ENCODE measurements at places on chromosomes 1 and 21. TPM values are rescaled to one million over a fixed set of nuclear protein-coding genes. Genes with fewer than 3 reads are reported as not detected.
A peak's percentile ranks its signal among the peaks of the same experiment; 100 is the strongest.

Gene MRPS14
- 34.6 TPM for total RNA-seq

Gene OR14K1
- not detected for total RNA-seq

Gene OR6N1
- not detected for total RNA-seq

Gene CRYBG2
- 2.6 TPM for total RNA-seq

Gene CCDC190
- total RNA-seq, result not detected

Gene PCBP3
- 4.8 TPM for total RNA-seq

Gene CNR2
- total RNA-seq, result 0.04 TPM

Gene AKR7A2
- 45.8 TPM for total RNA-seq

Gene SPATA21
- total RNA-seq, result not detected

Gene VANGL2
- not detected for total RNA-seq

Gene SELL
- total RNA-seq, result 568 TPM

Gene PLEKHN1
- total RNA-seq, result 3.2 TPM

Gene PLA2G2F
- total RNA-seq, result not detected

Gene CEP104
- 43.8 TPM for total RNA-seq

Gene FNDC5
- total RNA-seq, result not detected

Gene REN
- not detected for total RNA-seq

Gene SYTL1
- 106 TPM for total RNA-seq

- DNase-seq, result no peak
Observed at GRCh38 chr1:158101927-158102326, 78.8 kb upstream of the CD1D start.

DNA sequence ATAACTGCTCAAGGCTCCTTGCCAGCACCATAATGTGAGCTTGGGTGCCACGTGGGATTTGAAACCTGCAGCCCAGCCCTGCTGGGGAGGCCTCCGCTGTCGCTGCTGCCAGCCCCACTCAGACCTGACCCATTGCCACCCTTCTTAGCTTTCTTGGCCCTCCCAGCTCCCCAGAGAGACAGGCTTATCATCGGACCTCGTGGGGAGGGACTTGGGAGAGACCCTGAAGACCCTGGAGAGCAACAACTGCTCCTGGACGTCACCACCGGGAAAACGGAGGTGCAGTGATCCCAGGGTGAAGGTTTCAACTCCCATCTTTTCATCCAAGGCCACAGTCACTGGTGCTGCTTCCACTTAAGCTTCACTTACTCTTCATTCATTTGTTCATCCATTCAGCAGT, 596.1 kb downstream of the PTPRU start:
- no peak for DNase-seq

GRCh38 chr1:233730380-233730779, 116.5 kb downstream of the KCNK1 start:
- DNase-seq, result no peak

DNA sequence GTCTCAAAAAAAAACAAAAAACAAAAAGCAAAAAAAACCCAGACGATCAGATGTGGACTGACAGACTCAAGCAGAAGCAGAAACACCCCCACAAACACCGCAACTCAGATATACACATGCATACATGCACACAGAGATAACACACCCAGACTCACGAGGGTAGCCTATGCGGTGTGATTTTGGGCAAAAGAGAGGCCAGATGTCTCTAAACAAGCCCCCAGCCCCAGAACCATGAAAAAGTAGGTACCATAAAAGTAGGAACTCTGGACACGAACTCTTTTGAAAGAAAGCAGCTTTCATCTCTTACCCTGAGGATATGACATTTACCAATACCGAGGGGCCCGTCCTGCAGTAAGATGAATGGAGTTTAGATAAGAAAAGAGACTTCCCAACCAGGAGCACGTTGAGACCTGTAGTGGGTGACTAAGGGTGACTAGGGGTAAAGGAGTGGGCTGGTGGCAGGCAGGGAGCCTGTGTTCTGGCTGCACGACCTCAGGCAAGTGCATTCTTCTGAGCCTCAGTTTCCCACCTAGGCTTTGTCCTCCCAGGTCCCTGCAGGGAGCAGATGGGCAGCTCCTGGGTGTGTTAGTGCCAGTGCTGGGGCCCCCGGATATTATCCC, 1.5 kb upstream of the TINAGL1 start:
- DNase-seq, result peak; percentile 5

DNA sequence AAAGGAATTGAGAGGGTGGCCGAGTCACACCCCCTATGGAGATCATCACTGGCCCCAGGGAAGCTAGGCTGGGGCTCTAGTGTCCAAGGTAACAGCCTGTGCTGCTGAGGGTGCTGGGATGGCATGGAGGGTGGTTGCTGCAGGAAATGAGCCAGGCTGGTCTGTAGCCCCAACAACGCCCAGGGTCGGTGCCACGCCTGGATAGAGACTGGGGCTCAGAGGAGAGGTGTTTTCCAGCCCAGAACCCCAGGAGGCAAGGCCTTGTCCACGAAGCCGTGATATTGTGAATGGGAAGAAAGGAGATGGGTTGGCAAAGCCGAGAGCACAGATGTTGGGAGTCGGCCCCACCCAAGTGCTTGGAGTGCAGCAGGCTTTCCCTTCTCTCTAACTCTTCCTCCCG, 68.9 kb upstream of the ACTRT2 start:
- DNase-seq, result no peak

- peak; percentile 12 for DNase-seq
Observed at GRCh38 chr1:25996966-25997827, 666 bp downstream of the PAFAH2 start.

DNA sequence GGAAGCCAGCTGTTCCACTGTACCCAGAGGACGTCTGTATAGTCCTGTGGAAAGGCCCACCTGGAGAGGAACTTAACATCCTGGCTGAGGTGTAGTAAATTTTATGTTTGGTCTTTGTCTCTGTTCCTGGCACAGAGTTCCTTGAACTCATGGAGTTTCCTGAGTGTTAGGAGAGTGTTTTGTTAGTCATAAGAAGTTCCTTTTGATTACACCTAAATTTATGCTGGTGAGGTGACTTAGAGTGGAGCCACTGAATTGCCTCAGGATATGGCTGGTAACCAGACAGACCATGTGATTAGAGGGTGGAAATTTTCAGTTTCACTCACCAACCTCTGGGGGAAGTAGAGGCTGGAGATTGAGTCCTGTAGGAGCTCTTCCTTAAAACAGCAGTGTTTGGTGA, 57.9 kb downstream of the RASAL2 start:
- no peak for DNase-seq

GRCh38 chr1:14739082-14739832, 140.8 kb downstream of the KAZN start:
- no peak for DNase-seq

- no peak for DNase-seq
Observed at GRCh38 chr1:89087241-89087640, 22.2 kb upstream of the GBP1 start.

DNA sequence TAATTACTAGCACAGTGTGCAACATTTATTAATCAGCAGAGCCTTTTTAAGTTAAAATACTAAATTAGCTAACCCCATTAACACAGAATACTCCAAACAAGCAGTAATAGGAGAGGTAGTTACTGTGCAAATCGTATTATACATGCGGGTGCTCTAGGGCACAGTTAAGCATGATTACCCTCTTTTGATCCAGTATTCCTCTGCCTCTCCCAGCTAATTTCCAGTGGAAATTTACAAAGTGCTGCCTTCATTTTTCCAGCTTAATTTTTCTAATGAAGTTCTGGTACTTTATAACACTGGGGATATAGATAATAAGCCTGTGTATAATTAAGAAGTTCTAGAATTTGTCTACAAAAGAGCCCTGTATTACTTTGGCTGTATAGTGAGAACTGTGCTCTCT, 159.9 kb downstream of the SPATA17 start:
- no peak for DNase-seq

- DNase-seq, result no peak
Observed at GRCh38 chr1:154263465-154264332, 8.7 kb upstream of the HAX1 start.

- DNase-seq, result no peak
Observed at GRCh38 chr1:19818324-19818723, 3.2 kb upstream of the RNF186 start.

GRCh38 chr1:100860397-100860991, 34.1 kb downstream of the EXTL2 start:
- no peak for DNase-seq

- DNase-seq, result no peak
Observed at GRCh38 chr1:177092001-177092400, 72.5 kb downstream of the ASTN1 start.

DNA sequence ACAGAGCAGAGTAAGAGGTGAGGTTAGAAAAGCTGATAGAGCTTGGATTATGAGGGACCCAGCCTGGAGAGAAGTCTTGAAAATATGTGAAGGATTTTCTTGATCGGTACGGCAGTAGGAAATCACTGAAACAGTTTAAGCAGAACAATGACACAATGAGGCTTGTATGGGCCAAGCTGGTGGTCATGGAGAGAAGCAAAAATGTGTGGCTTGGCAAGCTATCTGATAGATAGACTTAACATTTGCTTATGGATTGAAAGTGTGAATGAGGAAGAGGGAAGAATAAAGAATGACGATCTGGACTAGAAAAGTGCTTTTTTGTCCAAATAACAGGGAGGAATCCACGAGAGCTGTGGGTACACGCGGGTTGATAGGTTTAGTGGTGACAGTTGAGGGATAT, 15.4 kb upstream of the XPR1 start:
- no peak for DNase-seq

GRCh38 chr1:2382621-2383361, 8.6 kb downstream of the MORN1 start:
- DNase-seq, result peak; percentile 35

DNA sequence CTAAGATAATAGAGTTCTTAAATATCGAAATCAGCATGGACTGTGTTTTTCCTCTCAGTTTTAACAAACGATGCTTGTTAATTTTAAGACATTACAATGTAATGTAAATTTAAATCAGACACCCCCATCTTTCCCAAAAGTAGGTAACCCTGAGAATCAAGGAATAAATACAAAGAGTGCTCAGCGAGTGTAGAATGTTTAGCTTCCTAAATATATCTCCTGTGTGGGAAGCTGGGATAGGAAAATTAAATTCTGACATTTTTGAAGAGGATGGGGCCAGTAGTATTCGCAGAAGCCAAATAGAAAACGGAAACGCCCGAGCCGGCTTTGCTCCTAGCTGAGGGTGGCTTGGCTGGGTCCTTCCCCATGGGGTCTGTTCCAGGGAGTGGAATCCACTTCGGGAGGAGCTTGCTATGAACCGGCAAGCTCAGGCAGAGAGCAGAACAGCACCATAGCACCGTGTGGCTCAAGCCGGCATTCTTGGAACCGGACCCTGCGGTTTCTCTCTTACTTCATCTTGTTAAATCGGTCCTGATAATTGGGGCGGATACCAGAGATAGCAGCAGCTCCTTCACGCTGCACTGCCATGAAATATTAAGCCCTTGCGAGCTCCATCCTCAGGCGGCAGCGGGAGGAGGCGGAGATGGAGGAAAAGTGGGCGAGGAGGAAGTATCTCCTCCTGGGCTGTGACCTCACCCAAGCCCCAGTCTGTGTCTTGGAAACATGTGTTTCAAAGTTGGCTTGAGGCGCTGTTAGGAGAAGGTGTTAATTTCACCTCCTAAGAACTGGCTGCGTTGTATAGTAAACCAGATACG, 24.9 kb downstream of the MAP3K7CL start:
- no peak for DNase-seq

DNA sequence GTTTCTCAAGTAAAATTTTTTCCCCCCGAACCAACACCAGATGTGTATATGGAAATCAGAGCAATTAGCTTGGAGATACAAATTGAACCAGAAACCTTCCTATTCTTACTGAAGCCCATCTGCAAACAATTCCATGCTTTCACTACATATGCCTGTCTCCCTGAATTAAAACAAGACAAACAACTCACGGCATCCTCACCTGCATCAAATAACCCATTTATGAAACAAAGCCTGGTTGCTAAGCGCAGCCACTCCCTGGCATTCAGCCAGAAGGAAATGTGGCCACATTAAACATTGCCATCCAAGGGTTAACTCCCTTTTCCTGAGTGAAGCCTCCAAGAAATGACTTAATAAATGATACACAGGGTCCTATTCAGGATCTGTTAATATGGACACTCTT, 55.3 kb downstream of the APP start:
- no peak for DNase-seq

- DNase-seq, result no peak
Observed at GRCh38 chr1:61079898-61080336, 2.4 kb upstream of the NFIA start.

DNA sequence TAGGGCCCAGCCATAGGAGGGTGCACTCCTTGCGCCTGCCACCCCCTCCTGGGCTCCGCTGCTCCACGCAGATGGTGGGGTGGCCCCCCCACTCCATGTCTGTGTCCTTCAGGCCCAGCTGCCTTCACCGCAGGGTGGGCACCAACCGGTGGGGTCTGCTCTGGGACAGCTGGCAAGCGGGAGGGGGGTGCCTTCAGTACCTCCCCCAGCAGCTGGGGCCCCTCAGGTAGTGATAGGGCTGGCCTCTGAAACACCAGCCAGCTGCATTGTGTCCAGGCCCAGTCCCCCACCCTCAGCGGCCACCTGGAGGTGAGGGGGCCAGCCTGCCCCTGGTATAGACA, 360 bp downstream of the GJC2 start:
- no peak for DNase-seq

- DNase-seq, result no peak
Observed at GRCh38 chr1:80375109-80375508, 1368.6 kb upstream of the ADGRL4 start.
